ENCODE measurements at places on chromosomes 6 and 20.

DNA sequence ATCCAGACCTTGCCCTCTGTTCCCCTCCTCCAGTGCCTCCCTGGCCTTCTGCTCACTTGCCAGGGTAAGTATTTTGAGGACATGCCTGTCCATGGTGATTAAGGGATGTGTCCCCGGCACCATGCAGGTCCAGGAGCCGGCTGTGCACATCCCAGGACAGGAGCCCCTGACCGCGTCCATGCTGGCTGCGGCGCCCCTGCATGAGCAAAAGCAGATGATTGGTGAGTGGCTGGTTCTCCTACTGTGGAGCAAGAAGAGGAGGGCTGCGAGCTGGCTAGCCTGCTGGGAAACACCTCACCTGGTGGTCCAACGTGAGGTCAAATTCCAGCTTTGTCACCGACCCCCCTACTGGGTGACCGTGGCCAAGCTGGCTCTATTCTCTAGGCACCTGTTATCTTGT, 23.7 kb downstream of the TOMM34 start:
- no peak for DNase-seq

DNA sequence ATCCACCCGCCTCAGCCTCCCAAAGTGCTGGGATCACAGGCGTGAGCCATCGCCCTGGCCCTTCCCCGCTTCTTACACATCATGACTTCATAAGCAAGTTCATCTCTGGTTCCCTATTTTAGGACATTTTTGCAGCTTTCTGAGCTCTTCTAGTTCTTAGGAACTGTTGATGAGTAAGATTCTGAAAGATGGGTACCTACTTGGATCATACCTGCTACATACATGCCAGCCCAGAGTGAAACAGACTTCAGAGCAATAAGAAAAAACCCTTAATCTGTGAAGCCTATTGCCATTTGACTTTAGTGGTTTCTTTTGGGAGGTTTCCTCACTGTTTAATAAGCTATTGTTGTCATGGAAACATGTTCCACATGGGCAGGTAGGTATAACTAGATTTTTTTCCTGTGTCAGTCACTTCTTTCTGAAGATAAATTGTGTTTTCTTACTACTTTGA, 27.9 kb upstream of the TMEM217 start:
- DNase-seq, result no peak

GRCh38 chr6:111743862-111744692, 129.2 kb downstream of the FYN start:
- no peak for DNase-seq

DNA sequence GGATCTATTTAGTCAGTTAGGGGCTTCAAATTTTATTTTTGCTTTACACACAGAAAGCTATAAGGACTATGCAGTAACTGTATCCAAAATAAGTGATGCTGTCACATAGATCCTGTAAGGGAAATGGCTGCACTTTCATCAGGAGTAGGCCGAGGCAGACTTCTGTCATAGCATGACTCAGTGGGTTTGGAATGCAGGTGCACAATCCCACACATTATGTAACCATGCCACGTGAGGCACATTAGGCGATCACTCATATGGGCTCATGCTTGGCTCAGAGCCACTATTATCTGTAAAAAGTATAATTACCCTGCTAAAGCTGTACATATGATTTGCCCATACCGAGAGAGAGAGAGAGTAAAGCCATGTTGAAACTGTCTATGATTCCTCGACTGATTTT, 1189.4 kb upstream of the EYS start:
- no peak for DNase-seq

GRCh38 chr6:157830354-157831017, 7.4 kb downstream of the SNX9 start:
- DNase-seq, result no peak

DNA sequence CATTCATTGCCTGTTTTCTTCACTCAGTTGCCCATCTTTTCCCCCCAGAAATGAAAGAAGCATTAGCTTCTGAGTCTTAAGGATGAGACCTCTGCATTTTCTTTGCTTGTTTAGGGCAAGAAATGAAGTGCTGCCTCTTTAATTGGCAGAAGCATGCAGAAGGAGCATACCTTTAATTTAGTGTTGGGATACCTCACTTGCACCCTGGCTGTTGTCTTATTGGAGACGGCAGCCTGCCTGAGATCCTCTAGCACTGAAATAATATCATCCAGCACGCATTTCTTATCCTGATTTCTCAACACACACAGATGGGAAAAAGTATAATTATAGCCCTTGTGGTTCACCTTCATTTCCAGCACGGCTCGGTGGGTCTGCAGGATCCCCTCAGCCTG, 43.1 kb downstream of the PTCHD4 start:
- DNase-seq, result no peak

DNA sequence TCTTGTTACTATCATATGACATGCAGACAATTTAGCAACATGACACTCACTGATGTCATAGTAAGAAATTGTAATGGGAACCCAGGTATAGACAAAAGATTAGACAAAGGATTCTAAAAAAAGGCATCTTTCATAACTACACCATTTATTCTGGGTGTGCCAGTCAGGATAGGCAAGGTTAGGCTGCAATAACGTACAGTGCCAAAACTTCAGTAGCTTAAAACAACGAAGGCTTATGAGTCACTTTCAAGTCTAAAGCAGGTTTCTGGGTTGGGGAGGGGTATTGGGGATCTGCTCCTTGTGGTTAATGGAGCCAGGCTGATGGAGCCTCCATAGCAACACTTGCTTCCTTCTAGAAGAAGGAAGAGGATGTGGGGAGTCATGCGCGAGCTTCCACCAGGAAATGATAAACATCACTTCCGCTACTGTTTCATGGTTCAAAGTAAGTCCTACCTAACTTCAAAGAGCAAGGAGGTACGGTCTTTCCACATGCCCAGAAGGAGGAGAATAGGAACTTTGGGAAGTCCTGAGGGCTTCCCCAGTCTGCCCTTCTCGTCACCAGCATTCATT, 2.0 kb upstream of the GTSF1L start:
- DNase-seq, result no peak

DNA sequence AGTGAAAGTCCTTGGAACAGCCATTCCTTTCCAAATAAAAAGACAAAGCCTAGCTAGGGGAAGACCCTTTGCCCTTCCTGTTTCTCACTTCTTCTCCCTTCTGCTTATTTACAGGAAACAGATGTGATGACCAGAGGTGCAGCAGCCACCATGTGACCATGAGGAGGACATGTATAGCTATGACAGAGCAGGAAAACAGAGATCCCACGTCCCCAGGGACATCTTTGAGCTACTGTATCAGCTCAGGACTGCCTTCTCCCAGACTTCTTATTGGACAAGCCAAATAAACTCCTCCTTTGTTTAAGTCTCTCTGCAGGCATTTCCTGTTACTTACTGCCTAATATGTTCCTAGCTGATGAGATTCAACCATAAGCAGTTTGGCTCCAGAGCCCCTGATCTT, 133.1 kb upstream of the MLN start:
- no peak for DNase-seq

DNA sequence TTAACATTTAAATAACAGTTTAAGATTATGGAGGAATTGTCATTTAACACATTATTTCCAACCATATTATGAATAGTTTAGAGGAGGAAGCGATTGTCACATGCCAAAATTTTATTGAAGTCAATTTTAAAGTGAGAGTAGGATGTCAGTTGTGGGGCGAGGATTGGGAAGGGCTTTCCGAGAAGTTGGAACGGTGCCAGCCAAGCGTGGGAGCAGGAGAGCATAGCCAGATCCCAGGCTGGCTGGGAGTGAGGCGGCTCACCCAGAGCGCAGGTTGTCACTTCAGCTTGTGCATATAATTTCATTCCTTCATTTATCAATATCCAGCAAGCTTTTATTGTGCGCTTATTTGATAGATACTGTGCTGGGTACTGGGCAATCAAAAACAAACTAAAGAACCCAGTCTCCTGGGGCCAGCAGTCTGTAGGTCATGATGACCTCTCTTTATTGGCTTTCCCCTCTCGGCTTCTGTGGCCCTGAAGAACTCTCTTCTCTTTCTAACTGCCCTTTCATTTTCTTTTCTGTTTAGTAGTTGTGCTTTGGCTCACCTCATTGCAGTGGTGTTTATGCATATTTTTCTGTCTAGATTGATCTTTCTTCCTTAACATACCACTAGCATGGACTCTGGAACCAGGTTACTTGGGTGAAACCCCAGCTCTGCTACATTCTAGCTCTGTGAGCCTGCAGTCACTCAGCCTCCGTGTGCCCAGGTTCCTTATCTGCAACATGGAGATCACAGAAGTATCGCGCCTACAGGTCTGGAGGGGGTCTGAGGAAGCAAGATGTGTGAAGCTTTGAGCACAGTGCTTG, 6.4 kb downstream of the CEP43 start:
- DNase-seq, result no peak

- DNase-seq, result no peak
Measured at GRCh38 chr6:26304797-26305640, 60.0 kb upstream of the BTN3A2 start.

GRCh38 chr6:145148776-145149175, 586.5 kb downstream of the EPM2A start:
- no peak for DNase-seq

DNA sequence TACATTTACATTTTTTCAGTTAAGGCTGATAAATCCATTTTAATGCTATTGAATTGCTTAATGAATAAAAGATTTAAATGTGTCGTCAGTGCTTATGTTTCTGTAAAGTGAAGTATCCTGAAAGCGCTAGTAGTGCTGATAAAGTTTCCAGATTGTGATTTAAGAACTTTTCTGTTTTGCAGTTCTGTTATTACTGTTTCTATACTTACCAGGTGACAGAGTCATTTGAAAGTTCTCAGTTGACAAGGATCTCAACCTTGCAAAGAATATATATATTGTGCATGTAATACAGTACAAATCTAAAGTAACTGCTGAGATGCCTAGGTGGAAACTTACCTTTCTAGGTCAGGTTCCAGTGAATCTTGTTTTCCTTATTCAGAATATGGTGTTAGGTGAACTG, 201.8 kb downstream of the ARID1B start:
- no peak for DNase-seq

- DNase-seq, result no peak
Measured at GRCh38 chr6:149277621-149278020, 39.9 kb upstream of the TAB2 start.
